A172 (cell line): ENCODE measurements at places on chromosomes 1 and 21. TPM values are rescaled to one million over a fixed set of nuclear protein-coding genes. Genes with fewer than 3 reads are reported as not detected.

The TTC39A gene
- 5.8 and 7.5 TPM in 2 replicates for total RNA-seq

The SCAMP3 gene
- total RNA-seq: 136 and 169 TPM in 2 replicates

DNA sequence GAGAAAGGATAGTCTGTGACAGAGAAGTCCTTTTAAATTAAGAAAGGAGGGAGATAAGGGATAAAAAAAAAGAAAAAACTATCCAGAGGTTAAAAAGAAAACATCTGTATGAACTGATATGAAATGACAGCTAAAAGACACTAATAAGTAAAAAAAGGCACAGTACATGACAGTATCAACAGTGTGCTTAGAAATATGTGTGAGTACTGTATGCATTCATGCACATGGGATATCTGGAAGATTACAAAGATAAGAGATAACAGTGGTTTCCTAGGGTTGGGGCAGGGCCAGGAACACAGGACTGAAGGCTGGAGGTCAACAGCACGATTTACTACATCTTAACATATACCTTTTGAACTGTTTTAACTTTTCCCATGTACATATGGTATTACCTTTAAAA is 13.3 kb downstream of the PTP4A2 start:
- DNase-seq: no peak

DNA sequence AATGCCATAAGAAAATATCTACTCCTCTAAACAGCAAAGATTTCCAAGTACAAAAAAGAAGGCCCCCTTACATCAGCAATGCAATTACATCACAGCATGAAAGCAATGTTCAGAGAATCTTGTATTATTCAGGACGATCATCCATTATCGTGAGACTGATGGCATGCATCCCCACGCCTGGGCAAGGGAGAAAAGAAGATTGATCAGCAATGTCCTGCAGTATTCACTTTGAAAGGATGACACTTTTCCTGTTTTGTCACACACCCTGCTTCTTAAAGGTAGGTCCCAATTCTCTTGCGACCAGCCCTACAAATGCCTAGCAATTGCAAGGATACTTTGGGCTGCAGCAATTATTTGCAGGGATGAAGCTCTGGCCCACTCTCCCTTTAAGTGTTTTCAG is 108.7 kb downstream of the TOMM20 start:
- DNase-seq: no peak

DNA sequence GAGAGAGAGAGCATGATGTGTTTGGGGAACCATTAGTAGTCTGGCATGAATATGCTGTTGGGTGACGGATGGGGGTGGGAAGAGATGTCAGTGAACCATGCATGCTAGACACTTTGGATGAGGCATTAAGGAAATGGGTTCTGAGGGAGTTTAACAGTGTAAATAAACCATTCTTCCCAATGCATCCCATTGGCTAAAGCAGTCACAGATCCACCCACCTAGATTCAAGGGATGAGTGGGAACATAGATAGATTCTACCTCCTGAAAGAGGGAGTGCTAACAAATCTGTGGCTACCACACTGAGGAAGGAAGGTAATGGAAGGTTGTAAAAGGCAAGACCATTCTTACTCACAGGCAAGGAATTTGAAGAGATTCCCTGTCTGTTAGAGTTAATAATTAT is 129.8 kb upstream of the CACNA1E start:
- DNase-seq: no peak

DNA sequence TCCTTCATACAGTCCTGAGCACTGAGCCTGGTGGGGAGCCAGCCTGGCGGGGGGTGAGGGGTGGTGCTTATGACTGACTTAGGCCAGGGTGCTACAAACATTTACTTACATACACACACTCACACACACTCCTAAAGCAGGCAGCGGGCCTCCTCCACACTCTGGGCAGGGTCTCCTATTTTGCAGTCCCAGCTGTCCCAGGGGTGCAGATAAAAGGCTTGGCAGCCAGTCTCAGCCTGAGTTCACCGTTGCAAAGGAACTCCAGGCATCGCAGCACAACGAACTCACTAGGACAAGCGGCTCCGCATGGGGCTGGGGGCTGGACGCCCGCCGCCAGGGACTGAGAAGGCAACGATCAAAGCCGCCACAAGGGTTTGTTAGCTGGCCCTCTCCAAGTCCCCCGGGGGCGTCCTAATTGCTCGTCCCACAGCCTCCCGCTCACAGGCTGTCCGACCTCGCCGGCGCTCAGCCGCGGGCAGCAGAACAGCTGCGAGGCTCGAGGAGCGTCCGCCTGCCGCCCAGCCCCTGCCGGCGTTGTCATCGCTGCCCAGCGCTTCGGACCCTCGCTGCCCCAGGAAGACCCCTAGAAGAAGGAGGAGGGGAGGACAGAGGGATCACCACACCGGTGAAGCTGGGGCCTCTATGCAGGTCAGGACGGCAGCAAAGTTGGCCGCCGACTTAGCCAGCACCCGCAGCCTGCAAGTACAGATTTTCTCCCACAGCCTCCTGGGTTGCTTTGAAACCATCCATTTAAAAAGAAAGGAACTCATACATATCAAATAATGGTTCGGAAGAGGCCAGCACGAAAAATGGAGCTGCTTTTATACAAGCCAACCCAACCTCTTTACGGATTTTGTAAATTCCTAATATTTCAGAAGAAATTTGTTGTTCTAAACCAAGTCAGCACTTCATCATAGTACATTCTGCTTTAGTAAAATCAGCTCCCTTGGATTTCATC is 6.2 kb downstream of the BARHL2 start:
- DNase-seq: no peak

GRCh38 chr1:81174052-81174451 is 626.7 kb upstream of the ADGRL2 start:
- DNase-seq: no peak

GRCh38 chr1:35809114-35810095 is 1.6 kb downstream of the AGO4 start:
- DNase-seq: no peak

- no peak for DNase-seq
Observed at GRCh38 chr1:175840787-175841186, 97.4 kb upstream of the TNR start.
